Natural killer cell (primary cell): ENCODE measurements at places on chromosomes 5 and 9. TPM values are rescaled to one million over a fixed set of nuclear protein-coding genes. Genes with fewer than 3 reads are reported as not detected.
A peak's percentile ranks its signal among the peaks of the same experiment; 100 is the strongest.

- DNase-seq: no peak
Measured at GRCh38 chr5:133247151-133247709, 195.4 kb downstream of the HSPA4 start.

DNA sequence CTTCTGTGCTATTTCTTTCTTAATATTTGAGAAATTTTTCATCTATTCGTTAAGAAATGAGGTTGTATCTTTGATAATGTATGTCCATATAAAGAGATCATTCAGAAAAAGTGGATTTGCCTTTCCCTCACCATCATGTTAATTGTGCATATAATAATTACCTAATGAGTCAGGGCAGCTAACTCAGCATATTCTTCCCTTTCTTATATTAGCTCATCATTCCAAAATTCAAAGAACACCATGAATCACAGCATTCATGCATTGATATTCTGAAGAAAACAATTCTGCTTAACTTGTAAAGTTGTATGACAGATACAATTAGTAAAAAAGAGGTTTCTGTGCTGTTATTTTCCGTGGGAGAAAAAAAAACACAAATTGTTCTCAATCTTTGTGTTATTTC, 630.6 kb downstream of the TLE1 start:
- no peak for DNase-seq

DNA sequence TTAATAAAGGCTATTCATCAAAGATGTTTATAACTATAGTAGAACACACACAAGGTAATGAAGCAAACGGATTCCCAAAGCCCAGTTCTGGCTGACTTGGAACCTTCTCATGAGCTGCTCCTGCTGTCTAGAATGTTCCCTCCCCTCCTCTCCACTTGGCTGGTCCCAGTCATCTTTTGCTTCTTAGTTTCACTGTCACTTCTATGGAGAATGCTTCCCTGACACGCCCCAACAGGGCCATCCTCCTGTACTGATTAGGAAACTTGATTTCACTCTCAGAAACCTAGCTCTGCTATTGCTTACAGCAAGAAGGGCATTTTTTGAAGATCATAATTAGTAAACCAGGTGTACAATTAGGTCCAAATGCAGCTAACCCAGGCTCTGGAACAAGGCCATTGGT, 3.2 kb upstream of the RAPGEF1 start:
- no peak for DNase-seq

DNA sequence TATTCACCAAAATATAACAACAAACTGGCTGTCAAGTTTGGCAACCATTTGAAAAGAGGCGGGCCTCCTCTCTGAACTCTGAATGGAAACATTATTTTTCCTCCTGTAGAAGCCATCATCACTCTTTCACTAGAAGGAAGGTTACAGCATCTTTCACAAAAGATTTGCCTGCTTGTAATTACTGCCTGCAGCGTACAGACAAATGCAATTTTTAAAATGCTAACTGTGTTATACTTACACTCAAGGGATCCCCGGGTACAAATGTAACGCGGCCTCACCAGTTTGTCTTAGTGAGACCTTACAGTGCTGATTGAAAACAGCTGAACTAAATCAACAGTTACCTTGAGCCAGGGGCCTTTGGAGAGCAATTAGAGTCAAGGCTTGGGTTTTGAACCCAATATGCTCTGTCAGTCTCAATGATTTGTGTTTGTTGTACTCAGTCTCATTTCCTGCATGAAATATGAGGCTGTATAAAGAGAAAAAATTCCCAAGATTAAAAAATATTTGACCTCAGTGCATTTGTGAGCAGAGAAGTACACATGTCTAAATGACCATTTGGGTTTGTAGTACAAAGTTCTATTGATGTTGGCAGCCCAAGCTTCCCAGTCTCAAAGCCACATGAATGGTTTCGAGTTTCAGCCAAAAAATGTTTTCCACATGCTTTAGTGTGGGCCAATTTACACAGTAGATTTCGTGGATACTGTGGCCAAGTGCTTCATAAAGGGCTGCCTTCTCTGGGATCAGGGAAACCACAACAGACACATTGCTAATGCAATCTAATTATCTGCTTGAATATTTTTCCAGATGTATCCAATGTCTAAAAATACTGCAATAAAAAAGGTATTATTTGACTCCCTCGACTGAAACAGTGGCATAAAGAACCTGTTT, 500.0 kb downstream of the SPATA31D1 start:
- DNase-seq: no peak

DNA sequence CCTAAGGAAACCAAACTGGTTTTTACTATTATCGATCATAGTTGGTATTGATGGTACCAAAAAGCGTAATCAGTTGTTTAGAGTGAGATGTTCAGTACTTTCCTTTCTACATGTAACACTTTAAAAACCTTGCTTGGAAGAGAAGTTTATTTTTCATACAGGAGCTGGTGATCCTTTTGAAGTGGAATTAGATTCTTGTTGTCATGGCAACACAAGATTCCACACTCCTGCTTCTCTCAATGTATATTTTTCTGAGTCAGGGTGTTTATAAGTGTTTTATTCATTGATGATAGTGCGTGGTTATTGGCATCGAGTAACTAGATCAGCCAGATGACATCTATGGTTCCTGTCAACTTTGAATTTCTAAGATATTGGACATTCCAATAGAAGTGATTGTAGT, 181.1 kb upstream of the CHD1 start:
- DNase-seq: no peak

DNA sequence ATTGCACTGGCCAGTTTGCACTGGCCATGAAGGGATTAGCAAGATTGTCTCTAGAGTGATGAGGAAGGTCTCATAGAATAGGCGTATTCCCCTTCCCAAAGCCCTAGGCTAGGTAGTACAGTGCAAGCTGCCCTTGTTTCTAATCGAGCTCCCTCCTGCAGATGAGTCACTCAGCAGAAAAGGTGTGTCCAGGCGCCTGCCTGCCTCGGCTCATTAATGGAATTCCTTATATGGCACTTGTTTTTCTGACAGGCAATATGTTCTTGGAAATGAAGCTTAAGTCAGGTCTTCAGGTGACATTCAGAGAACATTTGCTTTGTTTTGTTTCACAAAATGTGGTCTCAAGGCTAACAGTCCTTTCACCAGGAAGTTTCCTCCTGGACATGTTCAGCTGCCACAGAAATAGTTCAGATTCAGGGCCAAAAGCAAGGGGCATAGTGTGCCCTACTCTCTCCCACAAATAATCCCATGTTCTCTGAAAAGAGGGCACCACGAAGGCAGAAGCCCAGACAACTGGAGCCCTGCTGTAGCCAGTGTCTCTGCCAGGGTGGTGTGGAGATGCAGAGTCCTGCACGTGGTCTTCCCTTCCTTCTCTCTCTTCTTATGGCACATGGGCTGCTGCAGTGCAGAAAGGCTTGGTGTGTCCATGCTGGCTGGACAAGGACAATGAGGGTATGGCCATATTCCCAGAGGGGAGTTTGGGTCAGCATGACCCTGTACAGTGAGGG, 281.1 kb upstream of the MAP3K1 start:
- DNase-seq: no peak

- no peak for DNase-seq
Measured at GRCh38 chr5:124823380-124823779, 76.9 kb upstream of the ZNF608 start.

DNA sequence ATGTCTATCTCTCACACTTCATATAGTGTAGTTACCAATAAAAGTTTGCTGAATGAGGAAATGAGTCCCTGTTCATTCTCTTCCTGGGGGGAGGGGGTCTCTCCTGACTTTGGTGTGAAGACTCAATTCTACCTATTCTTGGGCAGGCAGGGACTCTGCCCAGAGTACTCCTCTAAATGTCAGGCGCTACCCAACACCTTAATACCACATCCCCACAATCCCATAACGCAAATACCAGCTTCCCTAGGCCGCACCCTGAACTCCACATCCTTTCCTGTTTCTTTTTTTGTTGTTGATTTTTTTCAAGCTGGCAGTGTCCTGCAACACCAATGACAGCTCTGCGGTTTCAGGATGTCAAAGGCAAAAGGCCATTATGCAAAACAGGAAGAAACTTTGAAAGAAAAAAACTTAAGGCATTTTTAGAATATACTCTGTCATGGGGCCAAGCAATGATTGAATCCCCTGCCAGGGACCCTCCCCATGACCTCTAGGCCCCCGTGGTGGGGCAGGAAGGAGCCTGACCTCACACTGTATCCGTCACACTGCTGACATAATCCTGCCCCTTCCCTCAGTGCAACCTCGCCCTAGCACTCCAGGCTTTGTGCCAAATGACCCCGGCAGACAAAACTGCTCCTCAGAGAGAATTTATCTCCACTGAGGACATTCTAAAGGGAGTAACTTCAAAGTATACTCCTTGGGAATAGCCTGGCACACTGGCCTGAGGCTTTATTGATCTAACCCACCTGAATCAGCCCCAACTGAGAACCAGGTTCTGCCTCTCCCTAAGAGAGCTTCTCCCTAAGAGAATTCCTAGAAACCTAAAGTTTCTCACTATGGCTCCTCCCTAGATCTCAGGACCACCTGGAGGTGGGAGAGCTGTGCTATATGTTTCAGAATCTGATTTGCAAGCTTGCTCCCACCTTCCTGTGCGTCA, 8.0 kb downstream of the B4GALT1 start:
- no peak for DNase-seq

GRCh38 chr9:28206280-28206679, 633.0 kb upstream of the C9orf72 start:
- no peak for DNase-seq

GRCh38 chr5:125269926-125270325, 523.5 kb upstream of the ZNF608 start:
- no peak for DNase-seq

DNA sequence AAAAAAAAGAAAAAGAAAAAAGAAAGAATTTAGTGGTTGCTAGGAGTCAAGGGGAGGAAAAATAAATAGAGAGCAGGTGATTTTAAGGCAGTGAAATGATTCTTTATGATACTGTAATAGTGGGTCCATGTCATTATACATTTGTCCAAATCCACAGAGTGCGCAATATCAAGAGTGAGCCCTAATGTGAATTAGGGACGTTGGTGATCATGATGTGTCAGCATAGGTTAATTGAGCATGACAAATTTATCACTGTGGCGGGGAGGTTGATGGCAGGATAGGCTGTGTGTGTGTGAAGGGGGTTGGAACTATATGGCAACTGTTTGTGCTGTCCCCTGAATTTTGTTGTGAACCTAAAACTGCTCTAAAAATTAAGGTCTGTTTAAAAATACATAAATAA, 357.8 kb downstream of the ICE1 start:
- no peak for DNase-seq

- DNase-seq: no peak
Measured at GRCh38 chr9:70402213-70402612, 12.2 kb downstream of the KLF9 start.

DNA sequence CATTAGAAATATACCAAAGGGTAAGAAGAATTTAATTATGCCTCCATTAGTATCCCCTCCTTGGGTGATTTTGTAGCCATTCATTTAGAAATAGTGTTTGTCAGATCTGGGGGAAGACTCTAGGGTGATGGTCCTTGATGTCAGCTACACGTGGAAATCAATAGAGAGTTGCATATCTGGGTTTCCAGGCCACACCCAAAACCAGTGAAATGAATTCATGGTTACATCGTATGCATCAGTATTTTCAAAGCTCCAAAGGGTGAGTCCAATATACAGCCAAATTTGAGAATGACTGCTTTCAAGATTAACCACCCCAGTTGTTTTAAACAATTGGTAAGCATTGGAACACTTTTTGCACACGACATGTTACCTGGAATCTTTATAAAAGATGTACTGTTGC, 173.4 kb upstream of the SGCD start:
- no peak for DNase-seq

DNA sequence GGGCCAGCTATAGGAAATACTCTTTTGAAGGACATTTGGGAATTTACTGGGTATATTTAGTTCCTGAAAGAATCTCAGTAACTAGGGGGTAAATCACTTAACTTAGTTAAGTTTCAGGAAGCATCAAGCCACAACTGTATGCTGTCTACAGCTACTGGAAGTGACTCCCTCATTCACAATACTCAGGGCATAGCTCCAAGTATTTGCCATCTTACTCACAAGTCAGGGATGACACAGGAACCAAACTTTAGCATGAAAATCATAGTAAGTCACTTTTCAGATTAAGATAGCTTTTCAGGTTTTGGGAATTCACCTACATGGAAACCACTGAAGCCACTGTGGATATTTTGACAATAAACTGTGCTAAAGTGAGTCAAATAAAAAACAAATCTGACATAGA, 242.4 kb upstream of the ATP10B start:
- no peak for DNase-seq

- DNase-seq: no peak
Measured at GRCh38 chr5:79707535-79707934, 17.9 kb downstream of the CMYA5 start.

DNA sequence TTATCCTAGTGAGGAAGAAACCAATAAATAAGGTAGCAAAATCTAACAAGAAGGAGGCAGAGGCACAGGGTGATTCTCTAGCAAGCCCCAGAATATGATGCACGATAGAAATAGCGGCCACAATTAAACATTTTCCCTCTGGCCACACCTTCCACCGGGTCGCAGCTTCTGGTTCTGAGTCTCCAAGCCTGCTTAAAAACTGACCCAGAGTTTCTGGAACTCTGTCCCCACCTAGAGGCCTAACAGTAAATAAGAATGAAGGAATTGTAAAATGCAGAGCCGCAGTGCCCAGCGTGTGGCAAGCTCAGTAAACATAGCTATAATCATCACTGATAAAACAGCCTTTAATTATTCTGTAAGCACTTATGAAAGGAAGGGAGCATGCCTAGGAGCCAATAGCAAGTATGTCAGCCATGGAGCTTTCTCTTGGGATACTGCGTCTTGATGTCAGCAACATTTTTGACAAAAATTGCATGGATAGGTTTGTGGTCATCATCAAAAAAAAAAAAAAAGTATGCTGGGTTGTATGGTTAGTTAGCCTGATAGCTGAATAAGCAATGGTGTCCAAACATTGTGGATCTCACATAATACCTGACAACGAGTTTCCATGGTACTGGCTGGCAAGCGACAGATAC, 465.5 kb downstream of the DNAH5 start:
- DNase-seq: peak; percentile 19

DNA sequence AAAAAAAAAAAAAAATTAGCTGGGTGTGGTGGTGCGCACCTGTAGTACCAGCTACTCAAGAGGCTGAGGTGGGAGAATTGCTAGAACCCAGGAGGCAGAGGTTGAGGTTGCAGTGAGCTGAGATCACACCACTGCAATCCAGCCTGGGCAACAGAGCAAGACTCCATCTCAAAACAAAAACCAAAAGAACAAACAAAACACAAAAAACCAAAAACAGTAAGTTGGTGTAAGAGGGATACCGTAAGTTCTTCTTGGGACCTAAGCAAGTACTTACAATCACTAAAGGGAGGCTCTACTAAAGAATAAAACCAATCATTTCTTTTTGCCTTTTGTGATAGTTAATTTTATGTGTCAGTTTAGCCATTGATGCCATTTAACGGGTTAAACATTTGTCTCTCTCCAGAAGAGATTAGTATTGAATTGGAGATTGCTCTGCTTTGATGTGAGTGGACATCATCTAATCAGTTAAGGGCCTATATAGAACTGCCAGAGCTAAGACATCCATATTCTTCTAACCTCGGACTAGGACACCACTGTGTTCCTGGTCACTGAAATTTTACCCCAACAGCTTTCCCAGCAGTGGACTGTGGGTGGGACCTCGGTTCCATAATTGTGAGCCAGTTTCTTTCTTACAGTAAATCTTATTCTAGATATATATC, 10.5 kb upstream of the ETF1 start:
- DNase-seq: no peak

Gene SLC36A2
- not detected for total RNA-seq

Gene HCN1
- not detected for total RNA-seq

Gene CCL28
- 17.5 TPM for total RNA-seq

Gene PDE6A
- total RNA-seq: not detected

Gene FANCG
- total RNA-seq: 35.7 TPM

Gene TPM2
- total RNA-seq: 22.9 TPM

Gene TMEM38B
- 8.0 TPM for total RNA-seq

Gene F2RL1
- 0.29 TPM for total RNA-seq

Gene SEMA4D
- 420 TPM for total RNA-seq

Gene SLC45A2
- total RNA-seq: not detected
